ENCODE measurements at places on chromosomes 3 and 15.
A peak's percentile ranks its signal among the peaks of the same experiment; 100 is the strongest.

GRCh38 chr3:69329892-69330291 lies 56.0 kb downstream of the FRMD4B start:
- DNase-seq: peak; percentile 91

- DNase-seq: peak; percentile 15
Measured at GRCh38 chr3:49630784-49631183, 43.4 kb upstream of the APEH start.

DNA sequence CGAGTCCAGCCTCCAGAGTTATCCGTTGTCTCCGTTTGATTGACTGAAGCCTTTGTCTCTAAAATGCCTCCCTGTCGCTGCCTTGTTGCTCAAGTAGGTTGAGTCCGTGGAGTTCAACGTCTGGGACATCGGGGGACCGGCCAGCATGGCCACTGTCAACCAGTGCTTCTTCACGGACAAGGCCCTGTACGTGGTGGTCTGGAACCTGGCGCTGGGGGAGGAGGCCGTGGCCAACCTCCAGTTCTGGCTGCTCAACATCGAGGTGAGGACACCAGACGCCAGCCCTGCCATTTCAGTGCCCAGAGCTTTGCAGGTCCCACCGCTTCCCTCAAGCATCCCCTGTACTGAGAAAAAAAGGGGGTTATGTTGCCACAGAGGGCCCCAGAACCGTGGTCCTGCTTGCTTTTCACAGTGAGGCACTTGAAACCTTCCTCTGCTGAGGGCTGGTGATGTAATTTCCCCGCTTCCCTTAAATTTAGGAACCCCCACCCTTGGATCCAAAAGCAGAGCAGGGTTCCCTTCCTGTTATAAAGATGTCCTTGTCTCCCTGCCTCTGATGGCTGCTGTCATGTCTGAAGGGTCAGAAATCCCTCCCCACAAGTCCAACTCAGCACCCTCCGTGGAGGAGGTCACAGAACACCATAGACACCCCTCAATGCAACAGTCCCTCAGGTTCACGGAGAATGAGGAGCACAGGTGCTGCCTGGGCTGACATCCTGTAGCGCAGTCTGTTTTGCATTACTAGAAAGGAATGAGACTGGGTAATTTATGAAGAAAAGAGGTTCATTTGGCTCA lies 105.7 kb downstream of the LRRK1 start:
- DNase-seq: no peak

- DNase-seq: no peak
Measured at GRCh38 chr3:152296971-152297370, 28.2 kb downstream of the MBNL1 start.

- DNase-seq: no peak
Measured at GRCh38 chr3:125121246-125122010, 65.6 kb upstream of the HEG1 start.

GRCh38 chr3:174466471-174467054 lies 392.6 kb upstream of the NAALADL2 start:
- no peak for DNase-seq

DNA sequence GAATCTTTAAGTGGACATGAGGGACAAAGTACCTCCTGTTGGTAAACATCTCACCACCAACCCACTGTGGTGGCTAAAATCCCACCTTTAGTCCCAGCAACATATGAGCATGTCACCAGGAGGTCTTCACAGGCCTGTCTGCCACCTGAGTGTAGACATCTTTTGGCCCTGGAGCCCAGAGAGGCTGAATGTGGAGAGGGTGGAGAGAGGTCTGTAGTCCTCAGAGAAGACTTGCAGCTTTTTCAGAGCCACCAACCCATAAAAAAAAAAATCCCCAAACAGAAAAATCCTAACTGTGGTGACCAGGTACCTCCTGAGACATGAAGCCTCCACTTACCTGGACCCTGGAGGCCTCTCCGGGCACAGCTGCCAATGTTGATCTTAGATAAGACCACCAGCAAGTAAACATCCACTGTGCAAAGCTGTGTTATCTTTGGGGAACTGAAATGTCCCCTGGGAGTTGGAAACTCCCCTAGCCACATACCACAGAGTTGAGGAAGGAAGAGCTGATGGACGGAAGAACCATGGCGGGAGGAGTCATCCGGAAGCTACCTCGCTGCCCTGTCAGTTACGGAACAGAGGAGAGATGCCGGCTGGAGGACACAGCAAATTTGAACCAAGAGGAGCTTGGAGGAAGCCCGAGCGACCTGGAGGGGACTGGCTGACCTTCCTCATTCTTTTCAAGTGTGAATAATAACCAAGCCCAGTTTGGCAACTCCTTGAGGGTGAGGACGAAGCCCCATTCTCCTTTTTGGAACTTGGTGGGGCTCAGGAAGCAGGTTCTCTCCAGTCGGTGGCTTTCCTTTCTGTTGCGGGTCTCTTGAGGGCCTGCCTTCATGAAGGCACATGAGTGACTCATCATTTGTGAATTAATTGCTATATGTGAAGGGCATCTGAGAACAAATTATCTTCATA lies at the start of gene GHRL:
GHRL (minus strand) TSS at position 443 of the 915 bp plus-strand sequence. CDS start 2,767 bp downstream, outside the sequence.
- no peak for DNase-seq

GRCh38 chr15:83304861-83305703 lies 20.6 kb upstream of the BNC1 start:
- DNase-seq: no peak

GRCh38 chr3:170497207-170498095 lies 78.8 kb downstream of the CLDN11 start:
- DNase-seq: no peak

- no peak for DNase-seq
Measured at GRCh38 chr3:74410276-74410941, 204.1 kb downstream of the CNTN3 start.
